ENCODE measurements at places on chromosomes 4 and X. TPM values are rescaled to one million over a fixed set of nuclear protein-coding genes. Genes with fewer than 3 reads are reported as not detected.

CACNA1F gene
- total RNA-seq = not detected

IQSEC2 gene
- 8.8 TPM for total RNA-seq

GATA1 gene
- total RNA-seq = not detected

TMEM31 gene
- total RNA-seq = not detected

AVPR2 gene
- total RNA-seq = not detected

GUCY1A1 gene
- 11.5 TPM for total RNA-seq

AP1AR gene
- 13.4 TPM for total RNA-seq

F8 gene
- 1.9 TPM for total RNA-seq

ADH1C gene
- not detected for total RNA-seq

SUV39H1 gene
- 4.5 TPM for total RNA-seq

DNA sequence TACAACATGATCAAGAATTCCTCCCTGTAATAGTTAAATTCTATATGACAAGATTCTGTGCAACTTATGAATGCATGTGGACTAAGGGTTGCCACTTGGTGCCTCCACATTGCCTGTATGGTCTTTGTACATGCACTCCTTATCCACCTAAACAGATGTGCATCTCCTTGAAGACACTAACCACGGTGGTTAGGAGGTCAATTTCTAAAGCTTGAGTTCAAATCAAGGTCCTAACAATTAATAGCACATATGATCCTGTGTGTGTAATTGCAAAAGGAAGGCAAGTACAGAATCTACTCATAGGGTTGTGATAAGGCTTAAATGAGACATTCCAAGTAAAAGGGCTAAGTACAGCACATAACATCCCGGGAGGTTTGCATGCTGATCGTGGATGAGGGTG is 1.5 kb upstream of the IL21 start:
- H3K27me3 ChIP-seq = peaks cover 53% of the 10 kb centered on the region
- no peak overlapping the region for H3K4me3 ChIP-seq
- no peaks in the 10 kb centered on the region for H3K4me1 ChIP-seq
- no peaks in the 10 kb centered on the region for H3K36me3 ChIP-seq

GRCh38 chrX:104315555-104315954 is 60.8 kb upstream of the ESX1 start:
- no peak for DNase-seq
- no peak overlapping the region for H3K4me3 ChIP-seq
- H3K4me1 ChIP-seq = no peaks in the 10 kb centered on the region
- H3K36me3 ChIP-seq = no peaks in the 10 kb centered on the region

GRCh38 chrX:107447642-107448041 is 1.8 kb upstream of the FRMPD3 start:
- no peak overlapping the region for H3K27ac ChIP-seq
- no peak overlapping the region for H3K4me3 ChIP-seq
- H3K27me3 ChIP-seq = peaks cover 50% of the 10 kb centered on the region
- H3K36me3 ChIP-seq = peaks cover 2% of the 10 kb centered on the region
- DNase-seq = no peak

DNA sequence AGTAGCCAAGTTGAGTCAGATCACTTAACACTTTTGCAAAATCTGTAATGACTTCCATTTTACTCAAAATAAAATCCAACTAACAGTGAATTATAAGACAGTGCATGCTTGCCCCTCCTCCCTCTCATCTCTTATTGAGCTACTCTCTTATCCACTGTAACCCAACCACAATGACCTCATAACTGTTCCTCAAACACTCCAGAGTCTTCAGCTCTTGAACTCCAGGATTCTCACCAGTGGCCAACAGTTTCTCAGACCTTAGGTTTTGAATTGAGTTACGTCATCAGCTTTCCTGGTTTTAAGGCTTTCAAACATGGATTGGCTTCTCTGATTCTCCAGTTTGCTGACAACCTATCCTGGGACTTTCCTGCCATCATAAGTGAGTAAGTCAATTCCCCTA is 938.3 kb downstream of the RAB28 start:
- DNase-seq = no peak
- H3K36me3 ChIP-seq = no peaks in the 10 kb centered on the region
- no peaks in the 10 kb centered on the region for H3K4me1 ChIP-seq
- no peak overlapping the region for H3K27ac ChIP-seq
- H3K27me3 ChIP-seq = no peaks in the 10 kb centered on the region

- H3K4me1 ChIP-seq = no peaks in the 10 kb centered on the region
- DNase-seq = no peak
- H3K27ac ChIP-seq = no peak overlapping the region
- H3K27me3 ChIP-seq = peaks cover 5% of the 10 kb centered on the region
- H3K4me3 ChIP-seq = no peak overlapping the region
These were observed 1.8 kb upstream of the SULT1E1 start for GRCh38 chr4:69861756-69862155.

DNA sequence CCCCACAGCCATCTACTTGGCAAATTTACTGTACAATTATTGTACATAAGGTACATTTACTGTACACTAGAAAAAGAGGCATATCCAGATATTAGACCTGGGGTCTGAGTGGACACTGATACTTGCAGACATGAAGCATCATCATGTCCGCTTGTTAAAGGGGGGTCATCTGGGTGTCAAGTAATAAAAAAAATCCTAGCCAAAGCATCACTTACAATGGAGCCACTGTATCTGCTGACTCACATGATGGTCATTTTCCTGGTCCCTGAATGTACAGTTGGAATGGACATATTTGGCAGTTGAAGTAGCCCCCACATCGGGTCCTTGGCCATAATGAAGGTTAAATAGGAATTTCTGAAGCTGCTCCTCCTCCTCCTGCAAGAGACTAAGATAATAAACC is 228.8 kb downstream of the THOC2 start:
- H3K27ac ChIP-seq = no peak overlapping the region
- DNase-seq = no peak
- H3K36me3 ChIP-seq = no peaks in the 10 kb centered on the region

GRCh38 chr4:95549246-95550114 is 707 bp upstream of the UNC5C start:
- peaks cover 17% of the 10 kb centered on the region for H3K4me1 ChIP-seq
- H3K27ac ChIP-seq = peak overlapping the region; percentile 29
- H3K27me3 ChIP-seq = peaks cover 68% of the 10 kb centered on the region
- H3K4me3 ChIP-seq = peak overlapping the region; percentile 83
- no peaks in the 10 kb centered on the region for H3K36me3 ChIP-seq
- DNase-seq = no peak

DNA sequence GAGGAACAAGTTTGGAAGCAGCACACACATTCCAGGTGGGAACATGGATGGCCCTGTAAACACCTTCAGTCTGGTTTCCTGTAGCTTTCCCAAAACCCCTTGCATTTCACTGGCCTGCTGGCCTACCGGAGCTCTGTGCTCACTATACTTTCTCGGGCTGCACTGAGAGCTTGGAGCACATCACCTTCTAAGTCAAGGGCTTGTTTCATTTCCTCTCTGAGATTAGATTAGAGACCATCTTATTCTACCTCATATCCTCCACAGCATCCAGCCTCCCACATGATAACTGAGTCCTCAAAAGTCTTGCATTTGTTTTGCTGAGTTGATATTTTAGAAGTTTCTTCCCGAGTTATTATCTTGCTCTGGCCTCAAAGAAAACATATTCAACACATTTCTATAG is 147.7 kb downstream of the RASL11B start:
- peaks cover 41% of the 10 kb centered on the region for H3K4me1 ChIP-seq
- no peaks in the 10 kb centered on the region for H3K36me3 ChIP-seq
- DNase-seq = no peak
- no peak overlapping the region for H3K4me3 ChIP-seq

- H3K4me1 ChIP-seq = peaks cover 5% of the 10 kb centered on the region
- H3K36me3 ChIP-seq = no peaks in the 10 kb centered on the region
- peak overlapping the region; percentile 67 for H3K4me3 ChIP-seq
- peak overlapping the region; percentile 85 for H3K27ac ChIP-seq
- peak; percentile 88 for DNase-seq
These were observed 8.6 kb upstream of the ZNF157 start for GRCh38 chrX:47361538-47362511.

GRCh38 chrX:42930951-42931350 is 153.0 kb upstream of the PPP1R2C start:
- no peaks in the 10 kb centered on the region for H3K4me1 ChIP-seq
- H3K36me3 ChIP-seq = no peaks in the 10 kb centered on the region
- H3K27me3 ChIP-seq = no peaks in the 10 kb centered on the region
- H3K27ac ChIP-seq = no peak overlapping the region
- H3K4me3 ChIP-seq = no peak overlapping the region
- DNase-seq = no peak

DNA sequence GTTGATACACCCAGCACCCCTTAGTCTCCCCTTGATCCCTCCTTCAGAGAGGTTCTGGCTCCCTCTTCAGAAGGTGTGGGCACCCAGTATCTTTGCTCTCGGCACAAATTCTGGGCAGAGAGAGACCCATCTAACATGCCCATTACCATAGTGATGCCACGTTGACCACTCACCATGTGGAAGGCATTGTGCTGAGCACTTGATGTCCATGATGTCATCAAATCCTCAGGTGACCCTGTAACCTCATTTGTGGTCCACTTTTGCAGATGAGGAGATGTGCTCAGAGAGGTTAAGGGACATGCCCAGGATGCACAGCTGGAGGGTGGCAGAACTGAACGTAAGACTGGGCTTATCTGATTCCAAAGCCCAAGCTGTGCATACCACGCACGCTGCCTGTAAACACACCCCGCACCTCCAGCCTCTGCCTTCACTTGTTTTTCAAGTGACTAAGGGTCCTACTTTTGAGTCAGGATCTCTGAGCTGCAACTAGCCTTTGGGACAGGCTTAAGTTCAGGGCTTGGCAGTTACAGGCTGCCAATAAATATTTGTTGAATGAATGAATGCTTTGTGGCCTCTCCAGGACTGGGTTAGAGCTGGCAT is 55.2 kb downstream of the HTRA3 start:
- peaks cover 3% of the 10 kb centered on the region for H3K27me3 ChIP-seq
- no peaks in the 10 kb centered on the region for H3K4me1 ChIP-seq
- peak; percentile 71 for DNase-seq
- no peak overlapping the region for H3K27ac ChIP-seq
- H3K36me3 ChIP-seq = no peaks in the 10 kb centered on the region

- H3K27me3 ChIP-seq = no peaks in the 10 kb centered on the region
- H3K27ac ChIP-seq = no peak overlapping the region
- peaks cover 36% of the 10 kb centered on the region for H3K36me3 ChIP-seq
- no peak for DNase-seq
- peaks cover 2% of the 10 kb centered on the region for H3K4me1 ChIP-seq
- no peak overlapping the region for H3K4me3 ChIP-seq
These were observed 22.2 kb downstream of the CENPC start for GRCh38 chr4:67522851-67523671.

DNA sequence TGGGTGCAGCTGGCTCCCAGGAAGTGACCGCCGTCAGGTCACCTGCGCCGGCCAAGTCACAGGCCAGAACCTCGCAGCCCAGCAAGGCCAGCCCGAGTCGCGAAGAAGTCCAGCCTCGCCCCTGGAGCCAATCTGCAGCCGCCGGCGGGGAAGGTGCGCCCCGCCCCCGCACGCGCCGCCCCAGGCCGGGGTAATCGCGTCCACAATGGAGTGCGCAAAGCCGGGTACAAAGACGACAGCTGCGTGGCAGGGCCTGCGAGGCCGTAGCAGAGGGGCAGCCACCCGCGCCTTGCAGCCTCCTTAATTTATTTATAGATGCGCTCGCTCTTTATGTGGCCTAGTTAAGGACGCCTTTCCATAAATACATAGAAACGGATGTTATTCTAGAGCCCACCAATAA is 139.4 kb upstream of the CPEB2 start:
- H3K27me3 ChIP-seq = peaks cover 33% of the 10 kb centered on the region
- no peak overlapping the region for H3K27ac ChIP-seq
- DNase-seq = no peak
- H3K4me3 ChIP-seq = no peak overlapping the region
- no peaks in the 10 kb centered on the region for H3K4me1 ChIP-seq

- H3K4me3 ChIP-seq = no peak overlapping the region
- no peaks in the 10 kb centered on the region for H3K27me3 ChIP-seq
- DNase-seq = no peak
- no peak overlapping the region for H3K27ac ChIP-seq
These were observed 4.0 kb upstream of the CDKL2 start for GRCh38 chr4:75634281-75634680.

DNA sequence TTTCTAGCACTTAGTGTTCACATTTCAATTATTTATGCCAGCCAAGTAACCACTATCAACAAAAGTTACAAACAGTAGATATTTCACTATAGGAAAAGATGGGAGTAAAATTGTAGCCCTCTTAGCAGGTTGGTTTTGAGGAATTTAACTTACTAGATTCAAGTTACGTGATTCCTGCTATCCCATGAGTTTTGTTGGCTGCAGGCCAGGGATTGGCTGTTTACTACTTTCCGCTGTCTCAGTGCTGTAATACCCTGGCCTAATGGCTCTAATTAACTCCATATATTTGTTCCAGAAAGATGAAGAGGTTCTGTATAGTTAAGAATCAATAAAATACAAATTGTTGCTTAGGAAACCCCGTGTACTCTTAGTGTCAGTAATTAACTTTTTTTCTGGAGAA is 55.5 kb upstream of the MAGED1 start:
- H3K27me3 ChIP-seq = no peaks in the 10 kb centered on the region
- no peak overlapping the region for H3K27ac ChIP-seq
- H3K4me1 ChIP-seq = peaks cover 6% of the 10 kb centered on the region

DNA sequence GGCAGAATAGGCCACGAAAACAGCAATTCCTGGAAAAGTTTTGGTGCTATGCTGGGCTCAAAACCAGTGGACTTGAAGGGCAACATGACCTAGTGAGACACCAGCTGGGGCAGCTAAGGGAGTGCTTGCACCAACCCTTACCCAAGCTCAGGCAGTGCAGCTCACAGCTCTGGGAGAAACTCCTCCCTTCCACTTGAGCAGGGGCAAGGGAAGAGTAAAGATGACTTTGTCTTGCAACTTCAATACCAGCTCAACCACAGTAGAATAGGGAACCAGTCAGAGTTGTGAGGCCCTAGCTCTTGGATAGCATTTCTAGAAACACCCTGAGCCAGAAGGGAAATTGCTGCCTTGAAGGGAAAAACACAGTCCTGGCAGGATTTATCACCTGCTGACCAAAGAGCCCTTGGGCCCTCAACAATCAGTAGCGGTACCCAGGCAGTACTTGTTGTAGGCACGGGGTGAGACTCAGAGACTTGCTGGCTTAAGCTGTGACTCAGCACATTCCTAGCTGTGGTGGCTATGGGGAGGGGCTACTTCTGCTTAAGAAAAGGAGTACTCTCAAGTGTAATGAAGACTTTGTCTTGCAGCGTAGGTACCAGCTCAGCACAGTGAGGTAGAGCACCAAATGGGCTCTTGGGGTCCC is 19.7 kb upstream of the ABCG2 start:
- DNase-seq = no peak
- H3K36me3 ChIP-seq = no peaks in the 10 kb centered on the region
- peak overlapping the region; percentile 53 for H3K27ac ChIP-seq

GRCh38 chr4:4320951-4321714 is 31.1 kb downstream of the ZBTB49 start:
- H3K27ac ChIP-seq = no peak overlapping the region
- no peak overlapping the region for H3K4me3 ChIP-seq
- H3K36me3 ChIP-seq = peaks cover 16% of the 10 kb centered on the region
- H3K4me1 ChIP-seq = no peaks in the 10 kb centered on the region
- H3K27me3 ChIP-seq = no peaks in the 10 kb centered on the region
